ENCODE measurements at places on chromosomes 11 and 22. TPM values are rescaled to one million over a fixed set of nuclear protein-coding genes. Genes with fewer than 3 reads are reported as not detected.

UBQLNL gene
- total RNA-seq = 0.19 TPM

FAT3 gene
- not detected for total RNA-seq

FGF4 gene
- total RNA-seq = not detected

DNA sequence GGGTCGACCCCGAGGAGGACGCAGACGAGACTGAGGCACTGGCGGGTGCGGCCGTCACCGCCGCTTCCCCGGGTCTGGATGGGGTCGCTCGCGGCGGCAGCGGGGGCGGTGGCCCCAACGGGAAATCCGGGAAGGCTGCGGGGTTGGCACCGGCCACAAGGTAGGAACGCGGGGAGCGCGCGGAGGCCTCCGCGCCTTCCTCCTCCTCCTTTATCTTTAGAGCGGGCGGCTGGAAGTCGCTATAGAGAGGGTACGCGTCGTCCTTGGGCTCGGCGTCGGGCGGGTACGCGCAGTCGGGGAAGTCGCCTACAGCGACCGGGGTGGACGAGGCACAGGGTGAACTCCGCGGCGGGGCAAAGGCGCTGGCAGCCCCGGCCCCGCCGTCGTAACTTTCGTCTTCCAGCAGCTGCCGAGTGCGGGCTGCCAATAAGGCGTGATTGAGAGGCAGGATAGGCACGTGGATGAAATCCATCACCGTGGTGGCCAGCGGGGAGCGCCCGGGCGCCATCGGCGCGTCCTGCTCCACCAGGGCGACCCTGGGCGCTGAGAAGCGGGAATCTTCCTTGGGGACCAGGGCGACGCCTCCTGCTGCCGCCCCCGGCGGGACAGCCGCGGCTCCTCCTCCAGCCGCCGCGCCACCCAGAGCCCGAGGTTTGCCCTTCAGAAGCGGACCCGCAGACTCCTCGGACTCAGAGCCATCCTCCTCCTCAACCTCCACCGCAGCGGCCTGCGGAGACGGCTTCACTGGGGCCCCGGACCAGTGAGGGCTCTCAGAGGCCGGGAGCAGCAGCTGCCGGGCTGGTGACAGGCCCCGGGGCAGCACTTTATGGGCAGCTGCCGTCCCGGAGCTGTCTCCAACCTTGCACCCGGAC is 1.7 kb downstream of the PGR start:
- H3K4me1 ChIP-seq = no peaks in the 10 kb centered on the region
- H3K4me3 ChIP-seq = no peak overlapping the region

GRCh38 chr11:118715837-118716260 is 36.4 kb upstream of the TREH start:
- H3K4me3 ChIP-seq = no peak overlapping the region
- no peaks in the 10 kb centered on the region for H3K36me3 ChIP-seq
- DNase-seq = no peak
- no peak overlapping the region for H3K27ac ChIP-seq
- peaks cover 2% of the 10 kb centered on the region for H3K27me3 ChIP-seq
- H3K4me1 ChIP-seq = no peaks in the 10 kb centered on the region

DNA sequence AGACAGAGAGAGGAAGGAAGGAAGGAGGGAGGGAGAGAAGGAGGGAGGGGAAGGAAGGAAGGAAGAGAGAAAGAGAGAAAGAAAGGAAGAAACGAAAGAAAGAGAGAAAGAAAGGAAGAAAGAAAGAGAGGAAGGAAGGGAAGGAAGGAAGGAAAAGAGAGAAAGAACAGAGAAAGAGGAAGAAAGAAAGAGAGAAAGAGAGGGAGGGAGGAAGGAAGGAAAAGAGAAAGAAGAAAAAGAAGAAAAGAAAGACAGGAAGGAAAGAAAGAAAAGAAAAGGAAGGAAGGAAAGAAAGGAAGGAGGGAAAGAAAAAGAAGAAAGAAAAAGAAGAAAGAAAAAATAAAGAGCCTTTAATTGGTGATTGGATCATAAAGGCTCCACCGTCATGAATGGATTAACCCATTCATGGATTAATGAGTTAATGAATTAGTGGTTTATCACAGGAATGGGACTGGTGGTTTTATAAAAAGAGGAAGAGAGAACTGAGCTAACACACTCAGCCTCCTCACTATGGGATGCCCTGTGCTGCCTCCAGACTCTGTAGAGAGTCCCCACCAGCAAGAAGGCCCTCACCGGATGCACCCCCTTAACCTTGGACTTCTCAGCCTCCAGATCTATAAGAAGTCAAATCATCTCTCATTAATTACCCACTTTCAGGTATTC is 9.0 kb upstream of the PLAAT2 start:
- DNase-seq = no peak
- peaks cover 43% of the 10 kb centered on the region for H3K4me1 ChIP-seq
- H3K4me3 ChIP-seq = no peak overlapping the region
- H3K27me3 ChIP-seq = peaks cover 6% of the 10 kb centered on the region
- H3K36me3 ChIP-seq = peaks cover 16% of the 10 kb centered on the region
- H3K27ac ChIP-seq = no peak overlapping the region

DNA sequence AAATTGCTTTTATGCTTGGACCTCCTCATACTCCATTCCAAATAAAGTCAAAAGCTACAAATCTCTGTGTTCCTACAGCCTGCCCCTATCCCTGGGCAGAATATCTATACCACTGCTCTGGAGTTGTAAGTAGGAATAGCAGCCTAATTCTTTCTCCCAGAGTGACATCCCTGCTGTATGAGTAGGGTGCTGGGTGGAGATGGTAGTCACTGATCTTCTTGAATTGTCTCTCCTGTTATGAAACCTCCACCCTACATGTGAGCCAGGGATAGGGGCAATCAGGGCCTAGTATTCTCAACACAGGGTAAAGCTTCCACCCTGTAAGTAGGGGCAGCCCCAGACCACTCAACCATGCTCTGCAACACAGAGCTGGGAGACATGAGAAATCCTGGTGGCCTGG is 19.8 kb downstream of the GALNT18 start:
- H3K4me1 ChIP-seq = no peaks in the 10 kb centered on the region
- no peaks in the 10 kb centered on the region for H3K36me3 ChIP-seq
- no peak for DNase-seq
- peaks cover 32% of the 10 kb centered on the region for H3K27me3 ChIP-seq

DNA sequence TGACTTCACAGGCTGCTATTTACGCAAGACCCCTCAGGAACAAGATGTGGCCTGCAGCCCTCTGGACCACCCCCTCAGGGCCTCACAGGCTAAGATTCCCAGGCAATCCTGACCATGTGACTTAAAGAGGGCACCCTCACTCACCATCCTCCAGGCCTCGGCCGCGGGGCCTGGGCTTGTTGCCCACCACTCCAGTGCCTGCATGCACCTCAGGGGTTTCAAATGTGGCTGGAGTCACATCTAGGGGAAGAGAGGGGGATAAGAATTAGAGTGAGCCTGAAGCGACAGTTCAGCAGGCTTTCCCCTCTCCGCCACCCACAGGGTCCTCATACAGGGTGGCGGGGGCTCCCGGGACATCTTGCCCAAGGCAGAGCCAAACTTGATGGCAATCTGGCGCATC is 2.1 kb downstream of the ESS2 start:
- H3K27ac ChIP-seq = peak overlapping the region; percentile 47
- H3K4me3 ChIP-seq = no peak overlapping the region
- H3K36me3 ChIP-seq = peaks cover 8% of the 10 kb centered on the region
- no peak for DNase-seq
- peaks cover 19% of the 10 kb centered on the region for H3K4me1 ChIP-seq

GRCh38 chr11:125950696-125951651 is 5.1 kb downstream of the VSIG10L2 start:
- H3K27ac ChIP-seq = no peak overlapping the region
- DNase-seq = peak; percentile 35
- no peaks in the 10 kb centered on the region for H3K4me1 ChIP-seq

GRCh38 chr11:18492888-18493287 is 33.9 kb downstream of the TSG101 start:
- no peak for DNase-seq
- peaks cover 31% of the 10 kb centered on the region for H3K36me3 ChIP-seq
- no peak overlapping the region for H3K27ac ChIP-seq
- no peaks in the 10 kb centered on the region for H3K27me3 ChIP-seq

DNA sequence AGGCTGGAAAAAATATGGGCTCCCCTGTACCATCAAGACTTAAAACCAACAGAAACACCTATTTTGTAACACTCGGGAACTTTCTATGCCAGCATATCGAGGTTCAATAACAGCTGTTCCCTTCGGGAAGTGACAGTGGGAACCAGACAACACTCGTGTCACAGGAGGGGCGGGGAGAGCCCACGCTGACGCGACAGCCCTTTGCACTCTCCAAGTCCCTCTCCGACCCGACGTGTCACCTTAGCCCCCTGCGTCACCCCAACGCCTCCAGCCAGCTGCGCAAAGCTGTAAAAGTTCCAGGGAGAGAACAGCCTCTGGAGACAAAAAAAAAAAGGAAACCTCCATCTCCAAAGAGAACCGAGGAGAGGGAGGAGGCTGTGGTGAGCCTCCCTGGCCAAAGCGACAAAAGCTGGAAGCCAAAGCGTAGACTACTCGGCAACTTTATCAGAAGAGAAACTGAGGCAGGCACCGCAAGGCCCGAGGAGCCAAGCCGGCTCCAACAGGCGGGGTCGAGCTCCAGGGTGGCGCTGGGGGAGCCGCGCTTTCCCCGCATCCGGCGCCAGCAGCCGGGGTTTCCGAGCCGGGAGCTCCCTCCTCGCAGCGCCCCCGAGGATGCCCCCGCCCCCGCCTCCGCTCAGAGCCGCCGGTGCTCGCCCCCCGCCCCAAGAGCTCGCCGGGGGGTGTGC is 751 bp downstream of the ARFGAP3 start:
- no peaks in the 10 kb centered on the region for H3K27me3 ChIP-seq
- peaks cover 6% of the 10 kb centered on the region for H3K36me3 ChIP-seq
- peaks cover 9% of the 10 kb centered on the region for H3K4me1 ChIP-seq
- peak overlapping the region; percentile 85 for H3K27ac ChIP-seq
- H3K4me3 ChIP-seq = peak overlapping the region; percentile 84

GRCh38 chr22:30336752-30337460 is 10.2 kb upstream of the TBC1D10A start:
- peak overlapping the region; percentile 8 for H3K27ac ChIP-seq
- H3K36me3 ChIP-seq = peaks cover 84% of the 10 kb centered on the region
- no peaks in the 10 kb centered on the region for H3K27me3 ChIP-seq
- H3K4me1 ChIP-seq = peaks cover 28% of the 10 kb centered on the region
- DNase-seq = no peak

DNA sequence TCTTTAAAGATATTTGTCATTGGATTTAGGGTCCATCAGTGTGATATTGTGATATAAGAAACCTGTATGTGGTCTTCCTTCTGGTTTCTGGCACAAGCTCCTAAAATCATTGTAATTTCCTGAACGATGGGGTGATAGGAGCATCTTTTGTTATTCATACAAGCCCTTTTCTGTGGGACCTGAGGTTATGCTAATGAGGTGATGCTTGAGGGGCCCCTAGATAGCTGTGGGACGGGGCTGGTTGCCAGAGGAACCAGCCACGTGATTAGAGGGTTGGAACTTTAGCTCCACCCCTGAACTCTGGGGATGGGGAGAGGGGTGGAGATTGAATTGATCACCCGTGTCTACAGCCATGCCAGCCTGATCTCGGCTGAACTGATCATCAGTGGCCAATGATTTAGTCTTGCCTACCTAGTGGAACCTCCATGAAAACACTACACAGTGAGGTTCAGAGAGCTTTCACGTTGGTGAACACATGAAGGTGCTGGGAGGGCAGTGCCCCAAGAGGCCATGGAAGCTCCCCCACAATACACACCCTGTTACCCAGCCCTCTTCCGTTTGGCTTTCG is 62.8 kb downstream of the BCR start:
- H3K4me1 ChIP-seq = peaks cover 67% of the 10 kb centered on the region
- peak; percentile 86 for DNase-seq
- peak overlapping the region; percentile 76 for H3K27ac ChIP-seq
- H3K4me3 ChIP-seq = peak overlapping the region; percentile 25

DNA sequence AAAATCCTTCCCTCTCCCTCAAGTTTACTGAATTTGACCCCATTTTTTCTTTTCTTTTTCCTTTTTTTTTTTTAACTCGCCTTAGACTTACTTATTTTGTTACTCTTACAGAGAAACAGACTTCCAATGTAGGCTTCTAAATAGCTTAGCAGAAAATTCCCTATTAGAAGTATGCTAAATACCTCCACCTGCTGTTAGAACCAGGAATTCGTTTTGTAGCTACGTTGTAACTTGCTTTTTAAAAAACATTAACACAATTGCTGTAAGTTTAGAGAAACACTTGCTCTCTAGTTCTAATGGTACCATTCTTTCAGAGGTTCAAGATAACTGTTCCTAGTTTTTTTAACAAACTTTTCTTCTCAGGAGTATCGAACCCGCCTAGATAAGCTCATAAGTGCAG is 324.2 kb downstream of the DCDC1 start:
- no peaks in the 10 kb centered on the region for H3K27me3 ChIP-seq
- H3K4me1 ChIP-seq = no peaks in the 10 kb centered on the region
- no peaks in the 10 kb centered on the region for H3K36me3 ChIP-seq
- H3K27ac ChIP-seq = no peak overlapping the region
- H3K4me3 ChIP-seq = no peak overlapping the region

All from activated CD8-positive, alpha-beta memory T cell treated with anti-CD3 and anti-CD28 coated beads, Interleukin-2, amount 10 ng/mL, durations not matched to agents 7 days and 5 days (primary cell).